CD4-positive, alpha-beta T cell (primary cell): ENCODE measurements at places on chromosomes 1 and 21.

- DNase-seq = no peak
Measured at GRCh38 chr1:36436821-36437220, 13.4 kb downstream of the OSCP1 start.

- no peak for DNase-seq
Measured at GRCh38 chr1:179831852-179832699, 45.5 kb downstream of the TOR1AIP2 start.

DNA sequence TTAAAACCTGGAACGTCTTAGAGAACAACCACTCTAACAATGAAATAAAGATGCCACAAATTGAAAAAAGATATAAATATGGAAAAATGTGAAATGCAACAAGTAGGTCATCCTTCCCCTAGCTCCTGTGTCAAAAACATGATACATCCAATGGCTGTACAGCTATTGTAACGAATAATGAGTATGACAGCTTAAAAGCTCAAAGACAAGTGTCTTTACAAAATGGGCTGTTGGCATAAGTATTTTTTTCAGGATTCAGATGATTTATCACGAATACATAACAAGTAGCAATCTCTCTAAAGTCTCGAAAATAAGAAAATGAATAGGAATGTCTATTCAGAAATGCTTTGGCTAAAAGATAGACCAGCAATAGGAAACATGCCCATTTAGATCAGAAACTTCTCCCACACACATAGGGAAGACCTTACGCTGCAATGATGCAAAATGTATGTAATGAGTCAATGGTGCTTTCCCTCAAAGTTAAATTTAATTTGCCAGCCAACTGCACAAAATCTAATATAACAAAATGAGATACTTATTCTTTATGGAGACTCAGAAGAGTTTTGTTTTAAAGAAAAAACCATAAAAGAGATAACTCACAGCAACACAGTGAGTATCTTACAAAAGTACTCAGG lies 8.3 kb downstream of the TGFBR3 start:
- DNase-seq = no peak

DNA sequence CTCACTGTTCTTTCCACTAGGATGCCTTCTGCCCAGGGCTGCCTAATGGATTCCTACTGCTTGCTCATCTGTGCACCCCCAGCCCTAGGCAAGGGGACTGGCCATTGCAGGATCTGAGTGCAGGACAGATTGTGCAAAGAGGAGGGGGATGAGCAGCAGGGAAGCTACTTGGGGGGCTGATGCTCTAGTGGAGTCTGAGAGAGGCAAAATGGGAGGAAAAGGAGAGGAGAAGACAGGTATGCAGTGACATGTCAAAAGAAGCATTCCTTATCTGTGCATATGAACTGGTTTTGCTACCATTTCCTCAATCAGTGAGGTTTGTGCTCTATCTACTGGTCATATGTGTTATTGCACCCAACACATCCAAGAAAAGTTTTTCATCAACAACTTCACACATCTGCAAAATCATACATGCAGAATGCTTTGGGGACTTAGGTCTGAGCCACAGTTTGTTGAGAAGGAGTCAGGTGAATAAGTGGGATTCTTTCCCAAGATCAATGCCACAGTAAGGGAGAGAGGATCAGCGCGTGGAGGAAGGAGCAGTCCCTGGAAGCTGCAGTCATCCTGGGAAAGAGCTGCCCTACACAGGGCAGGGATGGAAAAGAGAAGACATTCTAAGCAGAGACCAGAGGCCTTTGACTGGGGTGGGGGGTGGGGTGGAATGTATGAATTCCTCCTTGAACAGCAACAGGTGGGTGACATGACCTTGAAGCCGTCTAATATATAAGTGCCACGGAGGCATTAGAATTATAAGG lies 14.4 kb downstream of the SLC5A9 start:
- DNase-seq = no peak
